ENCODE measurements at places on chromosomes 5 and 9. TPM values are rescaled to one million over a fixed set of nuclear protein-coding genes. Genes with fewer than 3 reads are reported as not detected.

Gene DNAJA1
- total RNA-seq = 76.6 TPM

DNA sequence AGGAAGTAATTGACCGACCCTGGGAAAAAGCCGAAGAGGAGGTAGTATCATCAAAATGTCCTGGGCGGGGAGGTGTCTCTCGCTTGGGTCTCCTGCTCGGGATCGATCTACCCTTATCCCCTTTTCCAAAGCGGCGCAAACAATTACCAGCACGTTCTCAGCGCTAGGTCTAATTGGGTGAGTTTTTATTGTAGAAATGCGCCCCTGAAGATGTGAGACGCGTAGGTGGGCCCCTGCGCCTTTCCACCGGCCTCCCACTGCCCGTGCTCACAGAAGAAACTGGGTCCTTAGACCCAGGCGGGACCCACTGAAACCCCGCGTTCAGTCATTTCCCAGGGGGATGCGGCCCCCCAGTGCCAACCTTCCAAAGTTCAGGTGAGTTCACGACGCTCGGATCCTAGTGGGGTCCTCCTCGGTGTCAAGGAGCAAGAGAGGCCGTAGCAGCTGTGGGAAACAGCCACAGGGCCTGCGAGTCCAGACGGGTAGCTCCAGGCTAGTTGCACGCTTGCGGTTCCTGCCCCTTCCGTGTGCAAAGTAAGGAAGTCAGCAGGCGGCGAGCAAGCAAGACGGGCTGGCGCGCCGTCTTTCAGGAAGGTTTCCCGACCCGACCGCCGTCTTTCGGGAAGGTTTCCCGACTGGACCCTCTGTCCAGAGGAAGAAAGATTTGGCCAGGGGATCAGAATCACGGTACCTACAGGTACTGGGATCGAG is 1.5 kb downstream of the SMIM32 start:
- DNase-seq = no peak

- no peak for DNase-seq
Measured at GRCh38 chr5:11046160-11046559, 285.1 kb upstream of the DAP start.

DNA sequence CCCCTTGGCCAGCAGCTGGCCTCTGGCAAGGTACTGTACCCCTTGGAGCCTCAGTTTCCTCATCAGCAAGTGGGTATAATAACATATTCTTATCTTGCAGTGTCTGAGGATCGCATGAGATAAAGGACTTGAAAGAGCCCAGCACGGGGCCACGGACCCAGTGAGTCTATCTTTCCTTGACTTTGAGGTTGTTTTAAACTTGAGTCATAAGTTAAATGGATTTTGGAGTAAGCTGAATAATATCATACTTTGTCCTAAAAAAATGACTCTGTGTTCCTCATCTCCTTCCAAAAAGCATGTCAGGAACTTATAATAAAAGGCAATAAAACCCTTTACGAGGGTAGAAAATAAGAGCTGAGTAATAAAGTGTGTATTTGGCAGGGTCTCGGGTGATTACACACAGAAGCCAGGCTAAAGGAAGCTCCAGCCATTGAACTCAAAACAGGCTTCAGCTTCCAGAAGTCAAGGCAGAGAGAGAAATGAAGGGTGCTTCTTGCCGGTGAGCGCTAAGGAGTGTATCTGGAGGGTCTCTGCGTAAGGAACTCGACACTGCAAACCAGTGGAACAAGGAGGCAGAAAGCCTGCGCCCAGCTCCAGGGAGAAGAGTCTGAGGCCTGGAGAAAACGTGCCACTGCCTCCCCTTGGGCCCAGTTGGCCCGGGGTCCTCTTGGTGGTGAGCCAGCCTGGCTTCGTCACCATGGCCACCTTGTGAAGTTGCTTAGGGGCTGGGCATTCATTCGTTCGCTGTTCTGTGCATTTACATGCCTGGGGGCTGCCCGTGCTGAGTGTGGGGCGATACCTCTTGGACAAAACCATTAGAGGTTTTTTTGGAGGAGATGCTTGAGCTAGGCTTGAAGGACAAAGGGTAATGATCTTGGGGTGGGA is 72.4 kb upstream of the PHYKPL start:
- DNase-seq = no peak

- DNase-seq = no peak
Measured at GRCh38 chr9:112125951-112126388, 49.1 kb downstream of the SUSD1 start.

- no peak for DNase-seq
Measured at GRCh38 chr9:89368978-89369377, 50.7 kb downstream of the SECISBP2 start.

All from breast epithelium (tissue), 4 donors.